Stimulated activated effector memory CD8-positive, alpha-beta T cell treated with anti-CD3 and anti-CD28 coated beads, Interleukin-12 subunit alpha, Interleukin-12 subunit beta, amount 100 ng/mL, for 72 hours (primary cell): ENCODE measurements at places on chromosomes 16 and 17.

DNA sequence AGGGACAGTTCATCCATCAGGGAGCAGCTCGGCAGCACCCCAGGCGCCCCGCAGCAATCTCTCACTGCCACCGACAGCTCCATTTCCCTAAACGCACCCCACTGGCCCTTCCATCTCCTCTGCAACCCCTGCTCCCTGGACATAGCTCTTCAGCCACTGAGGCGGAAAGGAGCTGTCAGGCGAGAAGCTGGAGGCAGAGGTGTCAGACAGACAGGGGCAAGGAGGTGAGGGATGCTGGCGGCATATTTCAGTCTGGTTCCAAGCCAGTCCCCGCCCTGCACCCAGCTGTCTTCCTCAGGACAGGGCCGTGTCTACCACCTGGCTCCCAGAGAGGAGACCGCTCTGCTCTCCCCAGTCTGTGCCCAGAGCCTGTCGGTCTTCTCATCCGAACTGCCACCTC lies 9.7 kb downstream of the ACLY start:
- DNase-seq: no peak

- DNase-seq: peak; percentile 63
Observed at GRCh38 chr16:29738514-29738913, 7.3 kb downstream of the C16orf54 start.

DNA sequence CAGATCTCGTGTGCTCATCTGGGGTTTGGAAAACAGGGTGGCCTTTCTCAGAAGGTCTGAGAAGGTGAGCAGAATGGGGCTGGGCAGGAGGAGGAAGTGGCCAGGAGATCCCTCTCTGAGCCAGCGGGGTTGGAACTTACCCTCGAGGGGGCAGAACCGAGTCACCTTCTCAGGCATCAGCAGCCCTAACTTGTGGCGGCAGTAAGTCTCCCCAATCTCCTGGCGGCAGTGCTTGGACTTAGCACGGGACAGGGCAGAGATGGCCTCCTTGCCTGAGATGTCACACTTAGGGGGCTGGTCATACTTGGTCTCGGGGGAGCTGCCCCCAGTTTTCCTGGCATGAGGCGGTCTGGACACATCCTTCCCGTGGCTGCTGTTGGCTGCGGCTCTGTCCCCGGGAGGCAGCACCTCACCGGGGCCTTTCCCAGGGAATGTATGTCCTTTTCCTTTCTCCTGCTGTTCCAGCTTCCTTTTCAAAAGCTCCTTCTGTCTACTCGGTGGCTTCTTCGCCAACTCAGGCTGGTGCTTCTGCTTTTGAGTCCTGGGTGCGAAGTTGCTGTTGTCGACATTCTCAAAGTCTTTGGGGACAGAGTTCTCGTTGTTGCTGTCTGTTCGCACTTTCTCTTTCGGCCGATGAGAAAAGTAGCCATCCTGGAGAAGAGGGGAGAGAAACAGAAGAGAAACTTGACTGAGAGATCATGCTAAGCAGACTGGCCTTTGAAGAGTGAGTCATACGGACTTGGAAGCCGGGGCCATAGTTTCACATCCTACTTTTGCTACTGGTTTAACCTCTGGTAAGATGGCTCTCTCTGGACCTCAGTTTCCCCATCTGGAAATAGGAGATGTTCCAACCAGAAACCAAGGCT lies 211.7 kb downstream of the XYLT1 start:
- DNase-seq: no peak

DNA sequence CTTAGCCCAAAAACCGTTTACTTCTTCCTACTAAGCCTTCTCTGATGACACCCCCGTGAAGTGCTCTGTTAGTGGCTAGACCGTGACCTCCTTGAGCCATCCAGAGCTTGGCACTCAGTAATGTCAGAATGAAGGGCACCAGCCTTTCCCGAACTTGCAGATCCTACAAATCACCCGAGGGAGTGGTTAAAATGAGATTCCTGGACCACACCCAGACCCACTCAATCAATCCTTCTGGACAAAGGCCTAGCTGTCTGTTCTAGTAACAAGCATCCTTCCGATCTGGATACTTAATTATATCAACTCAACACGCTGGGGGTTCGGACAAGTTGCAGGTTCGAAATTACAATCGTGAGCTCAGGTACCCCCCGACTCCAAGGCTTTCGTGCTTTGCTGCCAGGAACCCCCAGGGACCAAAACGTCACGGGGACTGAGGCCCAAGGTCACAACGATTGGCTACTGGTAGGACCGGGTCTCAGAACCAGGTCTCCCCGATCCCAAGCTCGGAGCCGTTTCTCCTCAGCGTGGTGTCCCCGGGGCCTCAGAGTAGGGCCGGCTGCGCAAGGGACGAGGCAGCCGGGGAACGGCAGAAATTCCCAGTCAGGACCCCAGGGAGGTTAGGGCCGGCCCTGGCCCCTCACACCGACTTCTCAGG lies 527 bp downstream of the CIAPIN1 start:
- DNase-seq: peak; percentile 6

DNA sequence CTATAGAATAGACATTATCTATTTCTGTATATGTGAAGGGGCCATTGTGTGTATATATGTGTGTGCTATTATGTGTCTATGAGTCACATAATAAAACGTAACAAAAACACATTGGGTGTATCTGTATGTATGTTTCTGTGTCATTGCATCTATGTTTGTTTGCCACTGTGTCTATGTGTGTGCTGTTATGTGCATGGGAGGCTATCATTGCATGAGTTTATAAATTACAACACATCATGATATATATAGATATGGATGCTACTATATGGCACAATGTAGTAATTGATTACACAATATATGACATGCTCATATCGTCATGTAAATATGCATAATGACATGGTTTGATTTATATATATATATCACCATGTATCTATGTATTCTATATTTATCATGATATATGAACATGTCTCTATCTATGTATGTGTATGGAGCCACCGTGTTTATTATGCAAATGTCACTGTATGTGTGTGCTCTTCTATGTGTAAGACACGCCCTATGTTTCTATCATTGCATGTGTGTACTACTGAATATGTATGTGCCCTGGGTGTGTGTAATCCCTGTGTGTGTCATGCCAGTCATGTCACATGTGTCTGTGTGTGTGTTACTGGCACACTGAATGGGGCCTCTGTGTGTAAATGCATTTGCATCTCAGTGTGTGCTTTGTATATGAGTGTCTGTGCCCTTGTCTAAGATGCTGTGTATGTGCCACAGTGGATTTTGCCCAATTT lies 1.4 kb upstream of the TSPOAP1 start:
- DNase-seq: peak; percentile 78

- no peak for DNase-seq
Observed at GRCh38 chr16:12757546-12757945, 46.1 kb downstream of the CPPED1 start.

DNA sequence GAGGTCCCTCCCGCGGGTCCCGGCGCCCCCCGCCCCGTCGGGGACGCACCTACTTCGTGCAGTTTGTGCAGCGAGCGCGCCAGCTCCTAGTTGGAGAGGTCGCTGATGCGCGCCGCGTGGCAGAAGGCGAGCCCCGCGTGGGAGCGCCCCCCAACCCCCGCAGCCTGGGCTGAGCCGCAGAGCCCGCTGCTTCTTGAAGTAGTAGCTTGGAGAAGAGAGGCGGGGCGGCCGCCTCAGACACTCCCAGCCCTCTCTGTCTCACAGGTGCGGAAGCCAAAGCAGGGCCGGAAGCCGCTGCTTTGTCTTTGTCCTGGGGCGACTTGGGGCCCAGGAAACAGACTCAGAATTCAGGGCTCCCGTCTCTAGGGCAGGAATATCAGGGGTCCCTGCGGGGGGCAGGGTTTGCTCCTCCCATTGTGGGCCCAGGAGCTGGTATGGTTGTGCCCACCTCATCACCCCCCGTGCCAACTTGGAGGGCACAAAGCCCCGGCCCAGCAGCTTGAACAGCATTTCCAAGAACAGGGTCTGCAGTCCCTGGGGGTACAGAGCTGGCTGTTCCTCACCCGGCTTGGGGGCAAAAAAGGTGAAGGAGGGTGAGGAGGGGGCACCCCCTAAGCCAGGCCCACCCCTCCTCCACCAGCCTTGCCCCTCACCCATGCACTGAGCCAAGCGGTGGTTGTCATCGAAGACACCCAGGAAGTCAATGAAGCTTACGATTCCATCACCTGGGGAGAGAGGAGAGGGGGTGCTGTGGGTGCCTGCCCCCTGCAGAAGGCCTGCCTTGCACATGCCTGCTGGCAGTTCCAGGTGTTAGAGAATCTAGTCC lies 13.5 kb downstream of the SPATA32 start:
- DNase-seq: peak; percentile 47

- no peak for DNase-seq
Observed at GRCh38 chr16:54432897-54433229, 146.3 kb upstream of the IRX3 start.
